B cell (primary cell): ENCODE measurements at places on chromosomes 11 and 22.
A peak's percentile ranks its signal among the peaks of the same experiment; 100 is the strongest.

DNA sequence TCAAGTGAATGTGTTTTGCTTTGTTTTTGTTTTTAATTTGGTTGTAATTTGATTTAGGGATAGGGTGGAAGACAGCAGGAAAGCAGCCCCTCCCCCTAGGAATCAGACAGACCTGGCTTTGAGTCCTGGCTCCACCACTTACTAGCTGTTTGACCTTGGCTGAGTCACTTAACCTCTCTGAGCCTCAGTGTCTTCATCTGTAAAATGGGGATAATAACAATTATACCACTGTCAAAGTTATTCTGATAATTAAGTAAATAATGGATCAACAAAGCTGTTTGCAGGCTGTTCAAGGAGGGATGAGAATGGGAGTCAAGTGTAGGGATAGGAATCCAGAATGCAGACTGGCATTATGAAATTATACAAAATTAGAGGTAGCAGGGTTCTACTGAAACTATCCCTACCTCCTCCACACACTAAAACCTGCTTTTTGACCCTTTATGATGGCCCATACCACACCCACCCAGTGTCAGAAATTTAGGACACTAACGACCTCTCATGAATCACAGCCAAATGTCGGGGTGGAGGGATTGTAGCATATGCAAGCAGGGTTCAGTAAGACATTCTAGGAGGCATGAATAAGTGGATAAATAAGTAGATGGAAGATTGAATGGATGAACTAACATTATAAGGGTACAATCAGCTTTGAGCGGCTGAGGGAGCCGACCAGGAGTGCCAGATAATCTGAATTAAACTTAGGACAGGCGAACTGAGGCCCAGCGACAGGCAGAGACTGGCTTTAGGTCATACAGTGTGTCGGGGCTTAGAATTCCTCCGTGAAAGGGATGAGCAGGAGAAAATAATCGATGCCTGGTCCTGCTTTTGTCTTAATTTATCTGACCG is 974 bp downstream of the ANAPC15 start:
- no peak for DNase-seq

DNA sequence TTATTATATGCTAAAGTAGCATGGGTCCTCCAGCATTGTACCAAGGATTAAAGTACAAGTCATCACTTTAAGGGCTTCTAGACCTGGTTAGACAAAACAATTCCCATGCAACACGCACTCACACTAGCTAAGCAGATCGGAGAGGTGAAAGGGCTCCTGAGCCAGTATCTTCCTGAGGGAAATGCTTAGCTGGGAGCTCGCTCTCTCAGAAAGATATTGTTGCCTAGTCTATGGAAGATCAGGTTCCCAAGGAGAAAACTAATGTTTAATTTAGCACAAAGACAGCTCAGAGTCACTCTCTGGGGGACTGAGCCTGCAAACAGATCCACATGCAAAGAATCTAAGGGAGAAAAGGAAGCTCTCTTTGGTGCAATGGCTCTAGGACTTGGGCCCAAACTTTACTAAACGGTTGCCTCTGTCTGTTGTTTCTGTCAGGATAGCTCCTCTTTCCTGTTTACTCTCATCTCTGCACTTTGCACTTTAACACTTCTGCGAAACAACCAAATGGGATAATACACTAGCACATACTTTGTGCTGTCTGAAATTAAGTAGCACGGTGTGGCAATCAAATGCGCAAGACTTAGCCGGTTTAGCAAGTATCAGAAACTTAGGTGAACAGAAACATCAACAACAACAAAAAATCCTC is 10.7 kb downstream of the MAML2 start:
- DNase-seq = no peak

DNA sequence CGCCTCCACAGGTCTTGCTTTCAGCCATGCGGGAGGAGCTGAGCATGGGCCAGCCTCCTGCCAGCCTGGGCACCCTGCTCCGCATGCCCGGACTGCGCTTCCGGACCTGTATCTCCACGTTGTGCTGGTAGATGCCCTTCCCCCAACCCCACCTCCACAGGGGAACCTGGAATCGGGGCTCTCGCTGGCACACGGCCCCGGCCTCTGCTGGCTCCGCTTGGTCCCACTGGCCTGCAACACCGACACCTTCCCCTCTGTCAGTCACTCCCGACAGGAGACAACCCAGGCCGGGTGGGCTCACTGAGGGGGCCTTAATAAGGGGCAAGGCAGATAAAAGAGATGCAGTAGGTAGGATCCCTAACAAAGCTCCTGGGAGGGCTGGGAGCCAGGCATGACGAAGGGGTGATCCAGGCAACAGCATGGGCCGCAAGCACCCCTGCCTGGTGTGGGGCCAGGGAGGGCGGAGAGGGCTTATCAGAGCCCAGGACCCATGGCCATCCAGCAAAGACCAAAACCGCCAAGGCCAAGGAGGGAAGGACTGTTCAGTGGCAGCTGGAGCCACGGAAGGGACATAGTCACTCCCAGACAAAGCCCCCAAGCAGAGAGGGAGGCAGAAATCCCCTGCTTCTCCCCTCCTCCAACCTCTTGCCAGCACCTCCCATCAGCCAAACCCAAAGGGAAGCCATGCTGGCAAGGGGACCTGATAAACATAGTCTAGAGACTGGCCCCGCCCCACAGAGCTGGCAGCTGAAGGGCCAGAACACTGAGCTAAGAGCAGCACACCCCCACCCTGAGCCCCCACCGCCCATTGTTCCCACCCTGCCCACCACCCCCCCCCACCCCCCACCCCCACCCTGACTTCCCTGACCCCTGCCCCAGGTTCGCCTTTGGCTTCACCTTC is 8.0 kb downstream of the SLC22A12 start:
- DNase-seq = no peak

DNA sequence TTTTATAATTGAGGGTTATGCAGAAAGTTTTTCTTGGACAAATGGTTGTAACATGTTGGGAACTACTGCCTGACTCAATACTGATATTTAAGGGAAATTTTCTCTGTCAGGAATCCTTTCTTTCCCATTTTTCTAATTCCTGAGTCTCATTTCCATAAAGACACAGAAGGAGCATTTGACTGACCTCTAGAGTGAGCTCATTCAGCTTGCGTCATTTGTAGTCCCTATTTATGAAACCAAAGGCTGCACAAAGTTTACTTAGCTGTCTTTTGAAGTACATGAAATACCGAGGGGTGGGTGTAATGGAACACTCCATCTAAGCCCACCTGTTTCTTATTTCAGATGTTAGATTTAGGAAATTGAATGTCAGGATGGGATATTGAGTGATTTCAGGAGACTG is 359.5 kb upstream of the C11orf87 start:
- no peak for DNase-seq

GRCh38 chr11:102940714-102941588 is 14.6 kb downstream of the MMP13 start:
- peak; percentile 62 for DNase-seq

- DNase-seq = no peak
Measured at GRCh38 chr11:9313648-9314290, 624 bp downstream of the TMEM41B start.

DNA sequence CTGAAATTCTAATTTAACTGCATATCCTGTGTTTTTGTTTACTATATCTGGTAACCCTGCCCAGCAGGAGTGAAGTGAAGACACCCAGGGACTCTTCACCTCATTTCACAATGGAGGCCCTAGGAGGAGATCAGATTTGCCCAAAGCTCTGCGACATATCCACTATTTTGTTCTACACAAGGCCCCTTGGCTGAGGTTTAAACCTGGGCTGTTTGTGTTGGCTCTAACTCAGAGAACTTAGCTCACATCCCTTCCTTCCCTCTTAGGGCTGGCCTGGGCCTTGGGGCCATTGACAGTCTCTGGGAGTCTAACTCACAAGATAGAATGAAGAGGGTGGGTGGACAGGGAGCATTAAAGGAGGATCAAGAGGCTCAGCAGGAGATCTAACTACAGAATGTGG is 8.2 kb upstream of the PLA2G3 start:
- DNase-seq = no peak

DNA sequence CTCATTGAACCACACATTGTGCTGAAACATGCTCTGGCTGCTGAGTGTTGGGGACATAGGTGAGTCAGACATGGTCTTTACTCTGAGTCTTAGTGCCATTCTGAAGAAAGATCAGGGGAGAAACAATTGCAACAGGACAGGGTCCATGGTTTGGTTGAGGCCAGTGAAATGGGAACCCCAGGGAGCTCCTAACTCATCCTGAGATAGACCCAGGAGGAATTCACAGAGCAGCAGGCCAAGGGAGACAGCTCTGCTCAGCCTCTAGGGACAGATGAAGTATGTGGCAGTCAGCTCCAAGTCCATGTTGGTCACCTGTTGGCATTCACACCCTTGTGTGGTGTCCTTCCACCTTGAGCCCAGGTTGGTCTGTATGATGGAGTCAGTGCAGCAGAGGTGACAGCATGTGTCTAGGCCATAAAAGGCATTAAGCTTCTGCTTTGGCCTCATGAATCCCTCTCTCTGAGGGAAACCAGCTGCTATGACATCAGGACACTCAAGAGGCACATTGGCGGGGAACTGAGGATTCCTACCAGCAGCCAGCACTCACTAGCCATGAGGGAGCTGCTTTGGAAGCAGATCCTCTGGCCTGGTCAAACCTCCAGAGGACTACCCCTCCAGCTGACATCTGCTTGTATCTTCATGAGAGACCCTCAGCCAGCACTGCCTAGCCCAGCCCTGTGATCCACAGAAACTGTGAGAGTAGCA is 50.3 kb upstream of the MYEOV start:
- DNase-seq = no peak

- no peak for DNase-seq
Measured at GRCh38 chr11:30041171-30041570, 24.3 kb upstream of the KCNA4 start.

GRCh38 chr11:87265132-87265531 is 227.4 kb downstream of the TMEM135 start:
- DNase-seq = no peak

DNA sequence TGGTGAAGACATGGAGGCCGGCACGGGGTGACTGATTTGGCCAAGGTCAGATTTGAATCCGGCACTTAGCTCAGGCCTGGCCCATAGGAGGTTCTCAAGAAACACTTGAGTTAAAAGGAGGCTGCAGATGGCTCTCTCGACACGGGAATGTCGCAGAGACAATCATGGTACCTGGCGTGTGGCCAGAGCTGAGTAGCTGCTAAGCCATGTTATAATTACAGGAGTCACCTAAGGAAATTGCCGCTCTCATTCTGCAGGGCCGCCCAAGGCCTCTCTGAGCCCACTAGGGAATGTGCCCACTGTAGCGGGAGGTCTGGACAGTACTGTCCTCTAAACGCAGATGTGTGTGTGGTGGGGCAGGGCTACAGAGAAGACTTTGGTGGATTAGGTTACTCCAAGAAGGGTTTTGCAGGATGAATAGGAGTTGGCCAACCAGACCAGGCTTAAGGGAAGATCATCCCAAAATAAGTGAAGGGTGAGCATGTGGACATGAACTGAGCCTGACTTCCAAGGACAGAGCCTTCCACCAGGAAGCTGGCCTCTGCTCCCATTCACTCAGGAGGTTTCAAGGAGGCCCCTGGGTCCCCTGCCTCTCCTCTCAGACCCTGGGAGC is 19.3 kb upstream of the PRR5 start:
- no peak for DNase-seq

GRCh38 chr11:82718307-82718706 is 15.4 kb downstream of the FAM181B start:
- peak; percentile 39 for DNase-seq

- DNase-seq = peak; percentile 72
Measured at GRCh38 chr11:61827571-61828378, at the start of gene FADS2. FADS2 (plus strand) TSS chr11:61828300; CDS start chr11:61828391, 91 bp downstream.

- no peak for DNase-seq
Measured at GRCh38 chr11:64224891-64225607, 937 bp downstream of the TRPT1 start.

DNA sequence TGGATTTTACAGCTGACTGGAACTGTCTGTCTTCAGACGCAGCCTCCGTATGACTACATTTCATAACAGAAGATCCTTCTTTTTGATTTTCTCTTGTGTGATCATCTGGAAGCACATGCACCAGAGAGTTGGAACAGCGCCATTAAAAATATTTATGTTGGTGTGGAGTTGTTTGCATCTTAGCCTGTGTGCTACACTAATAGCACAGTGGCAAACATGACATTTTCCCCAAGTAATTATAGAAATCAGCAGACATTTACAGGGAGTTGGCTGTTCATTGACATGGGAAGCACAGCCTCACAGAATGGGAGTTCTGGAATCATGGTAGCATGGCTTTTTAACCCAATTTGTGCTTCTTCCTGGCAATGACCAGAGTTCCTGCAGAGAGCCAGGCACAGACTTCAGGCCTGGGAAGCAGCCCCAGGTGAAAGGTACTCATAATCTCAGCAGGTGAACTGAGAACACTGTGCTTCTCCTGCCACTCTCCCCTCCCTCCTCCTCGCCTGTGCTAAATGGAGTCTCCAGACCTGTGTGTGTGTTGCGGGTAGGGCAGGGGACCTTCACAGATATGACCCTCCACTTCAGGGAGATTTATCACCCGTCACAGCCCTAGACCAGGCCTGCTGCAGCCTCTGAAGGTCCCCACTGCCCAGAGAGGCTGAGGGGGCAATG is 82.8 kb upstream of the PLET1 start:
- DNase-seq = no peak

GRCh38 chr11:19953909-19954308 is 206.4 kb downstream of the DBX1 start:
- no peak for DNase-seq

- DNase-seq = no peak
Measured at GRCh38 chr11:107998761-107999160, 9.9 kb upstream of the CUL5 start.

GRCh38 chr22:23857606-23858483 is at the start of gene SLC2A11:
SLC2A11 (plus strand) TSS chr22:23857875; CDS start chr22:23858000, 125 bp downstream.
- peak; percentile 99 for DNase-seq

DNA sequence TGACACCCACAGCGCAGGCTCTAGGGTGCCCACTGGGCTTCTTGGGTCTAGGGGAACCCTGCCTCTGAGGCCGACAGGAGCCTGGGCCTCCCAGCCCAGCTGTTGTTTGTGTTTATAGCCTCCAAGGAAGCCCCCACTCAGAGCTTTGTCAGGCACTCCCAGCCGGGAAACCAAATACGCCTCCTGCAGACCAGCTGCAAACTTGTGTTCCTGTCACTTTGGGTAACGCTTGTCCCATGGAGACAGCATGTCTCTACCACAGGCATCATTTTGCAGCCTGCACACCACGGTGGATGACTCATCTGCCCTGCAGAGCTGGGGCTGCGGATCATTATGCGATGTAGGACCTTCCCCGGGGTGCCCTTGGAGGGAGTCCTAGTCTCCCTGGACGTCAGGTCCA is 40.6 kb upstream of the CRYBB3 start:
- no peak for DNase-seq

GRCh38 chr11:31881825-31882224 is 70.7 kb upstream of the PAX6 start:
- DNase-seq = no peak

- DNase-seq = no peak
Measured at GRCh38 chr11:66547662-66548009, 933 bp downstream of the ACTN3 start.

- no peak for DNase-seq
Measured at GRCh38 chr11:32333320-32333991, 101.9 kb downstream of the WT1 start.
